ENCODE measurements at places on chromosomes 2 and 18.

DNA sequence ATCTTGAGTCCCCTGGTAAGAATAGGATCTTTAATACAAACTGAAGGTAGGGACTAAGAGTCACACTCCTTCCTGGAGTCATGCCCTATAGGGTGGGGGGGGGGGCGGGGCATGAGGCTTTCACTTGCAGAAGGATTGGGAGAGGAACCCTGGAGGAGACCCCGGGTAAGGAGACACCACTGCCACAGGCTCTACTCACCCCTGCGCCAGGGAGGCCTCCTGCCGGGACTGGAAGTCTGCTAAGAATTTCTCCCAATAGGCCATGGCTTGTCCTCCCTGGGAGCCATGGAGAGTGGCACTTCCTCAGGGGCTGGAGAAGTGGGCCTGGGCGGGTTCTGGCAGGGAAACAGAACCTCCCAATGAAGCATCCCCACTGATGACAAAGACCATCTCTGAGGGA lies 645.3 kb upstream of the RAB6C start:
- no peak for DNase-seq

- peak; percentile 70 for DNase-seq
Observed at GRCh38 chr2:57497489-57498096, 549.0 kb upstream of the VRK2 start.

- peak; percentile 75 for DNase-seq
Observed at GRCh38 chr18:26307161-26307773, 81.0 kb downstream of the TAF4B start.

DNA sequence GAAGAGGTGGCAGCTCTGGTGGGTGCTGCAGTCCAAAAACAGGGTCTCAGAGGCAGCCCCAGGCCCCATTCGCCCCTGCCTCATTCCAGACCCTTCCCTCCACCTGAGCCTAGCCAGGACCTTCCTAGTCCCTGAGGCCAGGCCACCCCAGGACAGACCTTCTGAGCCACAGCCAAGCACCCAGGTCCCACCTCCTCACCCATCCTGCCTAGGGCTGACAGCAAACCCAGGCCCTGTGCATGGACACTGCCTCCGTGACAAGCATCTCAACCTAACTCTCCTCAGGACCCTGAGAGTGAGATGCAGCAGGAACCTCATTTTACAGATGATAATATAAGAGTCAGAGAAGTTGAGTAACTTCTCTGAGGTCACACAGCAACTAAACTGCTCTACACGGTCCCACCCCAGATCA lies 15.5 kb downstream of the ADRA2B start:
- no peak for DNase-seq

- no peak for DNase-seq
Observed at GRCh38 chr2:213315168-213315876, 31.1 kb downstream of the SPAG16 start.

DNA sequence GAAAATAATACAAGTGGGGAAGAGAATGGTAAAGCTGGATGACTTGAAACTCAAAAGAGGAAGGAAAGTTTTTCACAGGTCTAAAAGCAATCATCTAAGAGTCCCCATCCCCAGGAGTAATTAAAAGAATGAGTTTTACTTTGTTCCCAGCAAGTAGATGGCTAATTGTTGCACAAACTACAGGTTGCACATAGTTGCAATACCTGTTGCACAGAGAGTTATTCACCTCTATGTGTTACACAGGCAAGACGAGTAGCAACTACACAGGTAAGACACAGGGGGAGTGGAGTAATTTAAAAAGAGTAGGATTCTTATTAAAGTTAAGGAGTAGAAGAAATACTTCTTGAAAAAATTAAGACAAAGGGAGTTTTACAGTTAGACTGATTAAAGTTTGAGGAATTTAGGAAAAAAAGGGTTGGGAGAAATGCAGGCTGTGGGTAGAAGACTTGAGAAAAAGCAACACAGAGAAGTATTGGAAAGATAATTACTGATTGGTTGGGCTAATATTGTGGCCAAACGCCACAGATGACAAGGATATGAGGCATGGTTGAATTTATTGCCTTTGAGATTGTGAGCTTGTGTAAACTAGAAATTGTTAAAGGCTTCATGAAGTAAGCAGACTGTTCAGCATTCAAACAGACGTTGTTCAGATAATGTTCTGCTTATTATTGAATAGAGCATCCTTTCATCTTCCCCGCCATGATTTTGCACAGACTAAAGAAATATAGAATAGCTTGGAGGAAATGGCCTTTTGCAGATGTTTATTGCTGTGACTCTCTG lies 699.3 kb downstream of the NR4A2 start:
- no peak for DNase-seq

DNA sequence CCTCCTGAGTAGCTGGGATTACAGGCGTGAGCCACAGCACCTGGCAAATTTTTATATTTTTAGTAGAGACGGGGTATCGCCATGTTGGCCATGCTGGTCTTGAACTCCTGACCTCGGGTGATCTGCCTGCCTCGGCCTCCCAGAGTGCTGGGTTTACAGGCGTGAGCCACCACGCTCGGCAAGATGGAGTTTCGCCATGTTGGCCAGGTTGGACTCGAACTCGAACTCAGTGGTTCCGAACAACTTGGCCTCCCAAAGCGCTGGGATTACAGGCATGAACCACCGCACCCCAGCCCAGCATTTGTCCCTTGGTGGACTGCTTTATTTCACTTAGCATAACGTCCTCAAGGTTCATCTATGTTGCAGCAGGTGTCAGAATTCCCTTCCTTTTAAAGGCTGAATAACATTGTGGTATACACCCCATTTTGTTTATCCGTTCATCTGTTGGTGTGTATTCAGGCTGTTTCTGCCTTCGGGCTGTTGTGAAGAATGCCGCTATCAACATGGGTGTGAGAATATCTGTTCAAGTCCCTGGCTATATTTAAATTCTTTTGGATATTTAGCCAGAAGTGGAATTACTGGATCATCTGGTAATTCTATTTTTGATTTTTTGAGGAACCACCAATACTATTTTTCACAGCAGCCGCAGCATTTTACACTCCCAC lies 1.2 kb upstream of the CENPA start:
- DNase-seq: no peak

- DNase-seq: no peak
Observed at GRCh38 chr18:13527256-13527655, 199.1 kb downstream of the FAM210A start.

DNA sequence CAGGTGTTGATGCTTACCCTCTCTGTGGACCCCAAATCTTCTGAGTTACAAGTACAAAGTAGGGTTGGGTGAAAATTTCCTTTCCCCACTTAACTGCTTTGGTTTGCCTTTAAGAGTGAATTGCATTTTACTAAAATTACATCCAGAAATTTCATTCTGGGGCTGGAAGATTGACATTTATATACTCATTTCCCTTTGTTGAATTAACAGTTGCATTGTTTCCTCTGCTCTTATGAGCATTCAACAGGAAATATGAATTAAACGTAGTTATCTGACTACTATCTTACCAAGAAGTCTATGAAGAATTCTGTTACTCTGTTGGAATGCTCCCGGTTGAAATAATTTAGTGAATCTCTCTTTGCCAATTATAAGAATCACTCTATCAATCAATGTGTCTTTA lies 1231.1 kb upstream of the NXPH2 start:
- no peak for DNase-seq

DNA sequence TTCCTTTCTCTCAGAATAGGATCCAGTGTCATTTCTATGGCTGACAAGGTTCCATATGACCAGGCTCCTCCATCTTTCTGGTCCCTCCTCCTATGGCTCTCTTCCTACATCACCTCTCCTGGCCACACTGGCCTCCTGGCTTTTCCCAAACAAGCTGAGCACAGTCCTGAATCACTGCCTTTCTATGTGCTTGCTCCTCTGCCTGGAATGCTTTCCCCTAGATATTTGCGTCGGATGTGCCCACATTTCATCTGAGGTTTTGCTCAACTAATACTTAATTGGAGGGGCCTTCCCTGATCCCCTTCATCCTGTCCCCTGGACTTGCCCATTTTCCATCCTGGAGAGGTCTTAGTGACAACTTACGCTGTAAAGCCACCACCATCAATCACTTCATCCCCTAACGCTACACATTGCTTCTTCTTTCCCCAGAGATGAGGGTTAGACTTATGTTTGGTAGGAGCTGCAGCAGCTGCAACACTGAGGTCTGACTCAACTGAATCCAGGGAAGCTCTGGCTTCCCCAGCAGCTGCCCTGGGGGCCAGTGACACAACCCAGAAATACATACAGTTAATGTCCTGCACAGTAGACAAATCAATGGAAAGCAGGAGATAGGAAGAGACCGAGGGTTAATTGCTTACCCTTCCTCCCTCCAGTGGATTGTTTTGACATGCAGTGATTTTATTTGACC lies 42.9 kb downstream of the QPCT start:
- no peak for DNase-seq

- DNase-seq: peak; percentile 4
Observed at GRCh38 chr18:77250501-77250925, 865 bp downstream of the GALR1 start.

GRCh38 chr2:126269911-126270310 lies 386.0 kb upstream of the GYPC start:
- no peak for DNase-seq

- DNase-seq: no peak
Observed at GRCh38 chr2:220469201-220469600, 841.8 kb downstream of the SLC4A3 start.

GRCh38 chr2:127877626-127878025 lies 8.1 kb downstream of the AMMECR1L start:
- DNase-seq: no peak

DNA sequence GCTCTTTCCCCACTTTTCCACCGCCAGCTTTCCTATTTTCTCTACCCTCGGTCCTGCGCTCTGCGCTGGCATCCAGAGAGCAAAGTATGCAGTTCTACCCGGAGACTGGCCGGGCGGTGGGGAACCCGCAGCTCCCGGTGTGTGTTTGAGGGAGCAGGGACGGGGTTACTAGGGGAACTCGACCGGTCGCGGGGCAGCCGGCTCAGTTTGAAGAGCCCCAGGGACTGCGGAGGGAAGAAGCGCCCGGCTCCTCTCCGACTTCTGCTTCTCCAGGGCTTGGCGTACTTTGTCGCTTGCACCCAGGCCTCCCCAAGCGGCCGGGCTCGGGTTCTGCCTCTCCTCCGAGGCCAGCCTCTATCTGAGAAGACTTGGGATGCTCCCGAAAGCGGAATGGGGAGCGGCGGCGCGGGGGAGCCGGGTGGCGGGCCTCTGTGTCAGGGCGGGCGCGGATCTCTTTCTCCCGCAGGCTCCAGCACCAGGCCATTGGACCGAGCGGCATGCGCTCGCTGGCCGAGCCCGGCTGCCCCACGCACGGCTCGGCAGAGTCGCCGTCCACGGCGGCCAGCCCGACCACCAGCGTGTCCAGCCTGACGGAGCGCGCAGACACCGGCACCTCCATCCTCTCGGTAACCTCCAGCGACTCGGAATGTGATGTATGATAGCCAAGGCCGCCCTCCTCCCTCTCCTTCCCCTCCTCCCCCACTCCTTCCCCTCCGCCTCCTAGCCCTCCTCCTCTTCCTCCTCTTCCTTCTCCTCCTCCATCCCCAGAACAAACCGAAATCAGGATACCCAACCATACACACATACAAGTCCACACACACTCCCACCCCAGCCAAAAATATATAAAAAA lies 2.8 kb downstream of the SIX3 start:
- no peak for DNase-seq

DNA sequence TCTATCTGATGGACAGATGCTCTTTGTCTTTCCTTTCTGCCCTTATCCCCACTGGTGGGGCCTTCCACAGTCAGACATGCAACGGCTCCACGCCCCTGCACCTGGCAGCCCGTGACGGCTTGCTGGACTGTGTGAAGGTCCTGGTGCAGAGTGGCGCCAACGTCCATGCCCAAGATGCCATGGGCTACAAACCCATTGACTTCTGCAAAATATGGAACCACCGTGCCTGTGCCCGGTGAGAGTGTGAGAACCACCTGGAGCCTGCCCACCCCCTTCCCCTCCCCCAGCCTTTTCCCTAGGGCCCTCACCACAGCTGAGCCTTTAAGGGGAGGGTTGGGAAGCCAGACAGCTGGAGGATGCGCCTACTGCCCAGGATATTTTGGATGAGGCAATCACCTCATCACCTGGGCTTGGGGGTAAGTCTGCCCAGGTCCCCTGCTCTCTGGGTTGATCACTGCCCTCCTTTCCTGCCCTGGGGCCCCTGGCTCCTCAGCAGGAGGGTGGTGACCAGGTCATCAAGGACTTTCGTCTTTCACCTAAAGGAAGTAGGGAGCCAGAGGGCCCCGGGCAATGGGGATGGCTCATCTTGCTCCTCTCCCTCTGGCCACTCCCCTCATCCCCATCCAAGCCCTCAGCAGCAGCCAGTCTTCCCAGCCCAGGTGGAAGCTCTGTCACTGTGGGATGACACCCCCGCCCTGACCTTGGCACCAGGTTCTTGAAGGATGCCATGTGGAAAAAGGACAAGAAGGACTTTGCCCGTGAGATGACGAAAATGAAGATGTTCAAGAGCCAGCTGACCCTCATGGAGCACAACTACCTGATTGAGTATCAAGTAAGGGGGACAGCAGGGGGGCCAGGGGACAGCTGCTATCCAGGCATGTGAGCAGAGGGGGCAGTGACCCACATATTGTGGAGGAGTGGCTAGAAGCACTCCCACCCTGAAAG lies 3.7 kb downstream of the ANKRD53 start:
- no peak for DNase-seq

GRCh38 chr2:22890132-22890531 lies 494.8 kb upstream of the KLHL29 start:
- DNase-seq: no peak

- peak; percentile 25 for DNase-seq
Observed at GRCh38 chr18:62953663-62954062, 238.3 kb downstream of the PHLPP1 start.

GRCh38 chr18:57051657-57052044 lies 95.2 kb upstream of the BOD1L2 start:
- DNase-seq: no peak

DNA sequence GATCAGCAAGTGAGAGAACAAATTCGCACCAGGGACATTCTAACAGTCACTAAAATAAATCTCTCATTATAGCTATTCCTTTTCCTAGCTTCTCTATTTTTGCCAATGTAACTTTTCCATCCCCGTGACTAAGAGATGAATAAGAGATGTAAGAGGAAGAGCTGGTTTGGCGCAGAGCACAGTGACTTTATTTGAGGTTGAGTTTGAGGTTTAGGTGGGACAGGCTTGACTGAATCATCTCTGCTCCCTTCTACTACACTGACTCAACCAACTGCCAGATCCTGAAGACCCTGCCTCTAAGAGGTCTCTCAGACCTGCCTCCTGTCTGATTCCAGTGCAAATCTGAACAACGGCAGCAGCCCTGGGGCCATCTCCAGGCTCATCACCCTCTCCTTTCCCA lies 28.0 kb downstream of the RFX8 start:
- peak; percentile 10 for DNase-seq

GRCh38 chr2:29558097-29558496 lies 363.3 kb downstream of the ALK start:
- DNase-seq: no peak

DNA sequence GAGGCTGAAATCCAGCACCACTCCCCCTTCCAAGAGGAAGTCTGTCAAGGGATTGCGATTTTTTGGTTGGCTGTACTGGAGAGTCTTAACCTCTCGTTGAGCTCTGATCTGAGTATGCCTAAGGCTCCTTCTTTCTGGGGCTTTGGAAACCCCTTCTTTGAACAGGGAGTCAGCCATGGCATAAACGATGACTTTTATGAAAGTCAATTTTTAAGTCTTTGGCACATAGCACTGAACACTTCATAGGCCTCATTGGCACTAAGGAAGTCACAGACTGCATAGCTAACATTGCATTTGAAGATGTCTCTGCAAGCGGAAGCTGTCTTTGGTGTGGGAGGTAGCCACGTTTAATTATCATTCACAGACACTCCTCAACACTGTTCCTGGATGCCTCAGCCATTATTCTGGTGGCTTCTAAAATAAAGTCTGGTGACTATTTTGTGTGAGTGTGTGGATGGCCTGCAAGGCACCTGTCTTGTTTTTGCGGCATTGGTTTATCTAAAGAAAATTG lies 148.2 kb upstream of the NCK2 start:
- DNase-seq: no peak

GRCh38 chr2:40642237-40642636 lies 190.3 kb upstream of the SLC8A1 start:
- DNase-seq: no peak

Measured in dermis blood vessel endothelial cell (primary cell).